Epithelial cell of alveolus of lung (primary cell): ENCODE measurements at places on chromosomes 16 and 17. TPM values are rescaled to one million over a fixed set of nuclear protein-coding genes. Genes with fewer than 3 reads are reported as not detected.

ZNF423 gene
- total RNA-seq: 1.0 and 2.6 TPM in 2 replicates

CHRNB1 gene
- 5.2 and 11.9 TPM in 2 replicates for total RNA-seq

CLEC18B gene
- not detected in 2 replicates for total RNA-seq

EZH1 gene
- total RNA-seq: 5.3 and 8.7 TPM in 2 replicates

NACA2 gene
- total RNA-seq: not detected in 2 replicates

CCDC102A gene
- 12.5 and 18.7 TPM in 2 replicates for total RNA-seq

PLD2 gene
- total RNA-seq: 11.8 and 17.2 TPM in 2 replicates

SNX11 gene
- total RNA-seq: 7.7 and 12.3 TPM in 2 replicates

STXBP4 gene
- 6.2 and 9.5 TPM in 2 replicates for total RNA-seq
